ENCODE measurements at places on chromosomes 6 and 20.
A peak's percentile ranks its signal among the peaks of the same experiment; 100 is the strongest.

GRCh38 chr20:62736026-62736406, 27.4 kb downstream of the NTSR1 start:
- DNase-seq = no peak

DNA sequence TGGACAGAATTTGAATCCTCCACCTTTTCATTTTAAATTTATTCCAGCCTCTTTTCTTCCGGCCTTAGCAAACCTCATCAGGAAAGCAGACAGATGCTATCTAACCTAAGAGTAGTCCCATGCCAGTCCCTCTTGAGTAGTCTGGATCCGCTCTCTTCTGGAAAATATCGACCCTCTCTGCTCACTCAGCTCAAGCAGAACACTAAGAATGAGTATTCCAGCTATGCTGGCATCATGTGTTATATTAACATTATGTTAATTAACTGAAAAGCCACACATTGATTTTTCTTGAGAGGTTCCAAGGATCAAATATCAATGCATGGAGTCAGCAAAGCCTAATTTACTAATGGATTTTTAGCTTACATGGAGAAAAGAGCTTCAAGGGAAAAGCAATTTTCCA, 161.4 kb downstream of the ID4 start:
- no peak for DNase-seq

DNA sequence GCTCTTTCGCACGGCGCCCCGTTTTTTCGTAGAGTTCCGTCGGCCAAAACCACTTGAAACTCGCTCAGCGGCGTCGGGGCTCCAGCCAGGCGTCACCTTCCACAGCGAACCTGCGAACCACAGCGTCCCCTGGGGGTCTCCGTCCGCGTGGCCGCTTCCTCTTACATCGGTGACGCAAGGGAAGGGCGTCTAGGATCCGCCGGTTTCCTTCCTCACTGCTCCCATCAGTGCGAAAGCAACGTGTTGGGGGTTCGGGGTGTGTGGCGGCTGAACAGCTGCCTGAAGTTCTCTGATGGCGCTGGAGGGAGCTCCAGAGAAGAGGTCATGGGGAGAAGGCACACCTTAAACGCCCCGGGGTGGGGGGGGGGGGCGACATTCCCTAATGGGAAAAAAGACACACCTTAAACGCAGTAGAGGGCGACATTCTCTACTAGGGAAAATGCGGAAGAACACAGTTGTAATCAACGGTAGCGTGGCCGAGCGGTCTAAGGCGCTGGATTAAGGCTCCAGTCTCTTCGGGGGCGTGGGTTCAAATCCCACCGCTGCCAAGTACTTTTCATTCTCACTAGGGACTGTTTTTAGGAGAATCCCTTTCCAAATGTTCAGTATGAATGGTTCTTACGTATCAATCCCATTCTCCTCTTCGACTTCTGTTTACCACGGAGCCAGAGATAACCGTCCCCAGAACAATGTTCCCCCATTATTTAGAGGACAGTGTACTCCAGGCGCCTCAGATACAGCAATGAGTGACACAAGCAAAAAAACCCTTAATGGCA, 16.4 kb downstream of the ZNF311 start:
- peak; percentile 94 for DNase-seq

DNA sequence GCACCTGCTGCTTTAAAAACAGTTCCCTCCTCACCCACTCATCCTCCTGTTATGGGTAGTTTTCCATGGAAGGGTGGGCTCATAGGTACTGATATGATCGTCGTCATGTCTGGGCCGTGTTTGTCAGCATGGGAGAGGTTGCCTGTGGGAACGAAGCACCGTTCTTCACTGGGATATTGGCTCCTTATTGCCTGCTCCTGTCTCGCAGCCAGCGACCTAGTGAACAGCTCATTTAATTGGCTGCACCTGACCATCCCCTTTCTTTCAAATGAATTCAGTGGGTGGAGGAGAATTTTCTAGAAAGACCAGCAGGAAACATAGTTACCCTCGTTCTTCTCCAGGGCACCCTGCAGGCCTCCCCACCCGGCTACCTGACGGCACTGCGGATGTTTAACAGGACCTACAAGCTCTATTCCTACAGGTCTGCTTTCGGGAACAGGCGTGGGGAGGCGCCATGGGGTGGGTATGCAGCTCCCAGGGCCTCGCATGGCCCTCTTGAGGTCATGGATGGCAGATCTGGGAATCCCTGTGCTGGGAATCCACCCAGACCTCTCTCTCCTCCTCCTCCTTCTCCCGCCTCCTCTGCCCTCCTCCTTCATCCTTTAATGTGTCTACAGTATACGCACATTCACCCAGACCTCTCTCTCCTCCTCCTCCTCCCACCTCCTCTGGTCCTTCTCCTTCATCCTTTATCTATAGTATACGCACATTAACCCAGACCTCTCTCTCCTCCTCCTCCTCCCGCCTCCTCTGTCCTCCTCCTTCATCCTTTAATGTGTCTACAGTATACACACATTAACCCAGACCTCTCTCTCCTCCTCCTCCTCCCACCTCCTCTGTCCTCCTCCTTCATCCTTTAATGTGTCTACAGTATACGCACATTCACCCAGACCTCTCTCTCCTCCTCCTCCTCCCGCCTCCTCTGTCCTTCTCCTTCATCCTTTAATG, 21.9 kb downstream of the ENTPD6 start:
- no peak for DNase-seq

DNA sequence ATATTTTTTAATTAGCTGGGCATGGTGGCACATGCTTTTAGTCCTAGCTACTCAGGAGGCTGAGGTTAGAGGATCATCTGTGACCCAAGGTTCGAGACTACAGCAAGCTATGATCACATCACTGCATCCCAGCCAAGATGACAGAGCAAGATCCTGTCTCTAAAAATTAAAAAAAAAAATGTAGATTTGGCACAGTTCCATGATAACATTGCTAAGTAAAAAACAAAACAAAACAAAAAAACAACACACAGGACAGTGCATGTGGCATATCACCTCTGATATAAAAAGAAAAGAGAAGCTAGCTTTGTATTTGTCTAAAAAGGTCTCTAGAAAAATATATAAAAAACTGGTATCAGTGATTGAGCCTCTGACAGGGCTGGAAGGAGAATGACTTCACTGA, 24.6 kb downstream of the RNF24 start:
- no peak for DNase-seq

DNA sequence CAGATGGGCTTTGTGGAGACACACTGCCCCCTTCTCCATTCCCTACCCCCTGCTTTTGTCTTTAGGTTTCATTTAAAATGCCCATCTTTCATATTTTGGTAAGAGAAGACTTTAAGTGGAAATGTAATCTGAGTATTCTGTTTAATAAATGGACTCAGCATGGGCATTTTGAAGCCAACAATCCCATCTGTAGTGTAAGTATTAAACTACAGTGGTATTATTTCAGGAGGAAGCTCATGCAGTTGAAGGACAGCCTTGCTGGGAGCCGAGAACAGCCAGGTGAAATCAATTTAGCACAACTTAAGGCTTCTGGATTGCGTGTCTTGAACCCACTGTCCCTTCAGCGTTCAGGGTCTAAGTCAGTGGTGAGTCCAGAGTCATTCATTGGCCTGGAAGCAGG, 63.5 kb downstream of the AKAP12 start:
- DNase-seq = no peak

- DNase-seq = no peak
These were observed 30.3 kb downstream of the RIPOR2 start for GRCh38 chr6:24905483-24905882.

GRCh38 chr6:4055420-4056041, 23.4 kb downstream of the FAM217A start:
- DNase-seq = no peak

GRCh38 chr6:156538875-156539660, 238.1 kb upstream of the ARID1B start:
- peak; percentile 12 for DNase-seq

DNA sequence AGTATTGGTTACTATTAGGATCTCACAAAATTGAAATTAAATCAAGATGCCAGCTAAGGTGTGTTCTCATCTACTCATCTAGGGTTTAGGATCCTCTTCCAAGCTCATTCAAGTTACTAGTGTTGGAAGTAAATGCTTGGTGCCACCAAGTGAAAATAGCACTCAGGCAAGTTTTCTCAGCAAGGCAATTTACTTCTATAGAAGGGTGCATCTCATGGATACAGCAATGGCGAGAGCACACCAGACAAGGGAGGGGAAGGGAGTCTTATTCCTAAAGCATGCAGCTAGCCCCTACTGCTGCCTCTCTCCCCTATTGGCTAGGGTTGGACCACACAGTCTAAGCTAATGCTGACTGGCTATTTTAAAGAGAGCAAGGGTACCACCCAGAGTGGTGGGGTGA, 23.0 kb upstream of the FAM8A1 start:
- DNase-seq = no peak

GRCh38 chr20:54624706-54625390, 149.5 kb downstream of the DOK5 start:
- DNase-seq = no peak

- no peak for DNase-seq
These were observed 127.3 kb upstream of the NT5E start for GRCh38 chr6:85322446-85323105.

DNA sequence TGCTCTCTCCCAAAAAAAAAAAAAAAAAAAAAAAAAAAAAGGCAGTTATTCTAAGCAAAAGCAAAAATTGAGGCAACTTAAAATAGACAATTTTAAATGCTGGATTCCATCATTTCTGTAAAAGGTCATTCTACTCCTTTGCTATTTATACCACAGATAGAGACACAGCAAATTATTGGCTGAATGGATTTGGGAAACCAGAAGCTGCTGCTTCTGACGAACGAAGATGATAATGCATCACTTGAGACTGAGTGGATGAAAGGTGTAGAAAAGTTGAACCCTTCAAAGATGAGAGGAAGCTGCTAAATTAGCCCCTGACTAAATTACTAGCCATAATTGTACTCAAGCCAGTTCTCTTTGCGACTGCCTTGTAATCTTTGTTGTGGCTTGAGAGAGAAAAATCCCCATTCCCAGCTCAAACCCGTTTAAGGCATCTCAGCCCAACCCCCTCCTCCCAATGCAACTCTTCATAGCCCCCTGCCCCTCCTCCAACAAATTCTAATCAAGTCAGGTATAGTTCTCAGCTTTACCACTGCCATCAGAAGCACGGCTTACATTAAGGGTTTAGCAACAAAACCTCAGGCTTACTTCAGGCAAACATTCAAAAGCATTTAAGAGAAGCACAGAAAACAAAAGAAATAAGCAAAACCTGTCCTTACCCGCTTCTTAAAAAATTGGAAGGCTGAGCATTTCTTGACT, 1.0 kb downstream of the SGK1 start:
- DNase-seq = peak; percentile 5

DNA sequence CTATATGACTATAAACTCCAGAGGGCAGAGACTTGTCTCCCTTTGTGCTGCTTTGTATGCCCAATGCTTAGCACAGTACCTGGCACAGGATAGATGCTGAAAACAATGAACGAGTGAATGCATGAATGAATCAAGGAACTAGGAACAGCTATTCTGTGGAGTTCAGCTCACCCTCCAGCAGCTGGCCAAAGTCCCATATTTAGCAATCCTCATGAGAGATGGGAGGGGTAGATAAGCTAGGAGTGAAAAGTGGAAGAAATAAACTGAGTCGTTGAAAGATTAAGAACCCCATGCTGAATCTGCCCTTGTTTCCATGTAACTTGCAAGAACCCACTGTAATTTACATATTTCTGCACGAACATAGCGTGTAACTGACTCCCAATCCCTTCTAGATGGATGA, 106.5 kb downstream of the MAFB start:
- no peak for DNase-seq

DNA sequence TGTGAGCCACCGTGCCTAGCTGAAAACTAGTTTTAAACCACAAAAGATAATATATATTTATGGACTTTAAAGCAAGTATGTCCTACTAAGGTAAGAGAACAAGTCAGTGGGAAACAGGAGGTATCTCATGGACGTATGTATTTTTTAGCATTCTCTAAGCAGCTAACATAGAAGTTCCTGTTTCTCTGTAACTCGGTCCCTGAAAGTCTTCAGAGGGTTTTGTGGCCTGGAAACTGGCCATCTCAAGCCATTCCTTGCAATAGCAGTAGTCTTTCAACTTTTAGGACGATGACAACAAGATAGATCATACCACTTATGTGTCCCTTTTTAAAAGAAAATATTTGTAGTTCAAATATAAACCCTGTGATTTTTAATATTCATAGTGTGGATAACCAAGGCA, 95.6 kb upstream of the RALGAPA2 start:
- no peak for DNase-seq

DNA sequence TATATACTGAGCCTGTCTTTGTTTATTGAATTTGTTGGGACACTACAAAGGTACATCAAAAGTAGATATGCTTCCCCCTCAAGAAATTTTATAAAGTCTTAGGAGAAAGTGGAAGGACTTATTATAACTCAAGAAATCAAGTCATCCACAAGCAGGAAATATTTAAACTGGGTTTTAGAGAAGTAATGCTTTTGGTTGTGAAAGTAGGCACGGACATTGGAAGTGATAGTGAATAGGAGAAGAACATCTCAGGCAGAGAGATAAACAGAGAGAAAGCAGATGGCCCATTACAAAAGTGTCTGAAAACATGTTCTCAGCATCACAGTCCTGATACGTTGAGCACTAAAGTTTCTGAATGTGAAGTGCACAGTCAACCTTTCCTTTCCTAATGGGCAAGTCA, 415.6 kb upstream of the RNF217 start:
- no peak for DNase-seq

DNA sequence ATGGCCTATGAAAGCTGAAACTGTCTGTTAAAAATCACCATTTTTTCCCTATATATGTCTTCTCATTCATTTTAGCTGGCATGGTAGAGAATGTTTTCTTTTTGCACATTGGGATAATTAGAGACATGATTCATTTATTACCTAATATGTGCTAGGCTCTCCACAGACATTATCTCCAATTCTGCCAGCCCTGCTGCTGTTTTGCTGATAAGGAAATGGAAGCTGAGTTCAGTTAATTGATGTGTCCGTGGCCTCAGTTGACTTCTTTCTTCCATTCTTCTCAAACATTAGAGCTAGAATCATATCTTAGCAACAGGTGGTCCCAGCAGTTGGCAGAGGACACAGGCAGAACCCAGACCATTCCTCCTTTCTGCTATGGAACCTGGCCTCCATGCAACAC, 644.1 kb upstream of the CITED2 start:
- DNase-seq = no peak

DNA sequence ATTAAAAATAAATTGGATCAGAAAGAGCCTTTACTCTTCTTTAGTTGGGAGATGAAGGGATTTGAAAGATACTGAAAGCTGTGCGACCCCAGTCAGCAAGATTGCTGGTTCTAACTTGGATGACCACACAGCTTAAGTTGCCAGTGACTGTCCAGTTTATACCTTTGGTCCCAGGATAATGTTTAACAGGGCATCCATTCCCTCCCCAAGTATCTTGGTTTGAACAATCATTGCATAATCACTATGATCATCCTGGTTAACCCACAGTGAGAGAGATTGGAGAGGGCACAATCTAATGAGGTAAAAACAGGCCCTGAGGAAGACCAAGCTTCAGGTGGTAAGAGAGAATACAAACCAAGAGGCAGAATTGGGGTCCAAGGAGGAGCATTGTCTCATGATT, 798.3 kb downstream of the MAFB start:
- DNase-seq = no peak

Data from ELF-1 (cell line).